Cortex of kidney (tissue), 1 donor: ENCODE measurements at places on chromosomes 4 and X.

GRCh38 chr4:175971388-175972179, 94.1 kb upstream of the WDR17 start:
- DNase-seq, result no peak

DNA sequence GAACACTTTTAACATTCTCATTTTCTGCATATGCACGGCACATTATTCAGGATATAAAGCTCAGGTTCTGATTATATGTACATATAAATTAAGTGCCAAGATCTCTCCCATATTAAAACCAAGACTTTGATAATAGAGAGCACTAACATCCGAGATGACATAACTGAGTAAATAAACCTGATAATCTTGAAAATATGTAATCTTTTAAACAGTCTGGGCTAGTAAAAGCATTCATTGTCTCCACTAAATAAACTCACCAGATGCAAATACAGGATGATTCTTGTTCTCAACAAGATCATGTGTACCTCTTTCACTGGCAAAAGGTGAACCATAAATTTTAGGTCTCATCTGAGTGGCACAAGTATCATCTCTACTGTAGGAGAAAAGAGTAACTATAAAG, 942.2 kb downstream of the TRAM1L1 start:
- DNase-seq, result no peak

- DNase-seq, result no peak
These were observed 26.2 kb upstream of the HGFAC start for GRCh38 chr4:3415471-3416141.

DNA sequence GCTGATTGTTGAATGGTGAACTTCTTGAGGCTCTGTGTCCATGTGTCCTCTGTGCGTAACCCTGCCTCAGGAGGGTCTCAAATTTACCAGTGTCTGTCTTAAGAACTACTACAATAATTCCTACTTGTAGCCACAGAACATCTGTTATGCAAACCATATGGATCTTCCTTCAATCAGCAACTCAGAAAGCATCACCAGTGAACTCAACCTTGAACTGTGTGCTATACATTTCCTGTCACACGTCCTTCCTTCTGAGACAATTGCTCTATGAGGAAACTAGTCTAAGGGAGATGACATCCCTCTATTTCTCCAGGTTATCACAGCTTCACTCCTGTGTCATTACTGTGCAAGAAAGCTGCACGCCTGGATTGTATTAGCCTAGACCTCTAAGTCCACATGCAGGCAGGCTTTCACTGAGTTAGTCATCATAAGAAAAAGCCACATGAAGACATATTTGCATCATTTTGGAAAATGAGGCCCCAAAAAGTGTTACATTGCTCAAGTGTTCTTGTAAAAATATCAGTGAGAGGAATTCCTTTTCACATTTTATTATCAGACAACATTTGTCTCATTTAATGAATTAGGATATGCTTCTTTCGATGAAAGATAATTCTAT, 157.8 kb downstream of the AFF2 start:
- DNase-seq, result no peak

DNA sequence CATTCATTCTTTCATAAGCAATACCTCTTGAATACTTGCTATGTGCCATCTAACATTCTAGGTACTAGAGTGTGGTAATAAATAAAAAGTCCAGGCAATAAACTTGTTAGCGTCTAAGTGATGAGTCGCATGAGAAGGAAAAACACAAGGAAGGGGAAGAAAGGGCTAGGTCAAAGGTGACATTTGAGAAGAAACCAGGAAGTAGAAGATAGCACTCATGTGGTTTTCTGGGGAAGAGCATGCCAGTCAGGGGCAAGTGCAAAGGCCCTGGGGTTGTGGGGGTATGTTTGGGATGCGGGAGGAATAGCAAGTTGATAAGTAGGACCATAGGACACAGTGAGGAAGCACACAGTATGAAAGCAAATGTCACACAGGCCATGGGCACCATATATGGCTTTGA, 157.0 kb downstream of the TSPAN5 start:
- DNase-seq, result no peak

DNA sequence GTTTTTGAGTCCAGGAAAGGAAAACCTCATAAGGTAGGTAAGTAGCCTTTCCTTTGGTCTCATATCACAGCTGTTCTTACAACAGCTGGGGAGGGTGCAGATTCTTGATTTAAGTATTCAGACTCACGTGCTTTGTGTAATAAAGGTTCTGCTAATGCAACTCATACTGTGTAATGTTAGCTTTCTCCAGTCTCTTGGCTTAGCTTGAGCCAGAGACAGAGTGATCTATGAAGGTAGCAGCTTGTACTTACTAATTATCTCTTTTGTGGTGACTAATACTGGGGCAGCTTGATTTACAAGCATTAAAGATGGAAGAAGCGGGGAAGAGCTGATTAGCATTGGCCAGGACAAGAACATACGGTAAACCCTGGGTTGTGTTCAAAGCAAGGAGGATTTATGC, 80.3 kb downstream of the LNX1 start:
- no peak for DNase-seq

- DNase-seq, result no peak
These were observed 37.8 kb downstream of the ADD1 start for GRCh38 chr4:2881431-2881830.
